Lower lobe of right lung (tissue), 2 donors: ENCODE measurements at places on chromosomes 7 and 10. TPM values are rescaled to one million over a fixed set of nuclear protein-coding genes. Genes with fewer than 3 reads are reported as not detected.

The PRLHR gene
- total RNA-seq = not detected

The KAZALD1 gene
- 9.9 TPM for total RNA-seq

The SFTPA1 gene
- total RNA-seq = 10,352 TPM

GRCh38 chr10:46018453-46019176 is 11.8 kb downstream of the NCOA4 start:
- DNase-seq = no peak

DNA sequence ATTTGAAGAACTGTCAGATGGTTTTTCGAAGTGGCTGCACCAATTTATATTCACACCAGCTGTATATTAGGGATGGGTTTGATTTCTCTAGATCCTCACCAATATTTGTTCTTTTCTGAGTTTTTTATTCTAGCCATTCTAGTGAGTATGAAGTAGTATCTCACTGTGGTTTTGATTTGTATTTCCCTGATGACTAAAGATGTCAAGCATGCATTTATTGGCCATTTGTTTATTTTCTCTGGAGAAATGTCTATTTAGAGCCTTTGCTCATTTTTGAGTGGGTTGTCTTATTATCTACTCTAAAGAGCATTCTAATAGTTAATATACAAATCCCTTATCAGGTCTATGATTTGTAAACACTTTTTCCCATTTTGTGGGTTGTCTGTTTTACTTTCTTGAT is 123.9 kb downstream of the PCLO start:
- DNase-seq = no peak
